Activated CD4-positive, alpha-beta T cell treated with anti-CD3 and anti-CD28 coated beads for 1 hour (primary cell): ENCODE measurements at places on chromosomes 4 and X.

- DNase-seq = no peak
Observed at GRCh38 chr4:9867751-9868425, 86.5 kb downstream of the DRD5 start.

GRCh38 chrX:18579495-18579894 is 92.4 kb downstream of the RS1 start:
- DNase-seq = no peak

DNA sequence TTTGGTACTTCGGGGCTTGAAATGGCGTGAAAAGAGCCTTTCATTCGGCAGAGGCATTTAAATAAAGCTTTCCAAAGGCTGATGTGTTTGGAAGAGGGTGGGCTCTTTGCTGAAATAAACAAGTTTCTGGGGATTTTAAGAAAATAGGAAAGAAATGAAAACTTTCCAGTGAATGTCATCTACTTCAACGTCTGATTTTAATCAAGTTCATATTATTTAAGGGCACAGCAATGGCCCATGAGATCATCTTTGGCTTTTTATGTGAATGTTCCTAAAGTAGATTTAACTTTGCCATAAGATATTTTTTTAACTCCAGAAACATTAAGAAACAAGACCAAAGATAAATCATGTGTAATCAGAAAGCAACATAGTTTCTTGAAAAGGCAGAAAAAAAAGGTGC is 69.8 kb upstream of the TTC29 start:
- DNase-seq = no peak

- DNase-seq = no peak
Observed at GRCh38 chr4:46196086-46196485, 72.2 kb upstream of the GABRG1 start.

- no peak for DNase-seq
Observed at GRCh38 chr4:126733301-126733700, 899.5 kb upstream of the INTU start.

GRCh38 chr4:151908734-151909497 is 148.1 kb upstream of the GATB start:
- no peak for DNase-seq

DNA sequence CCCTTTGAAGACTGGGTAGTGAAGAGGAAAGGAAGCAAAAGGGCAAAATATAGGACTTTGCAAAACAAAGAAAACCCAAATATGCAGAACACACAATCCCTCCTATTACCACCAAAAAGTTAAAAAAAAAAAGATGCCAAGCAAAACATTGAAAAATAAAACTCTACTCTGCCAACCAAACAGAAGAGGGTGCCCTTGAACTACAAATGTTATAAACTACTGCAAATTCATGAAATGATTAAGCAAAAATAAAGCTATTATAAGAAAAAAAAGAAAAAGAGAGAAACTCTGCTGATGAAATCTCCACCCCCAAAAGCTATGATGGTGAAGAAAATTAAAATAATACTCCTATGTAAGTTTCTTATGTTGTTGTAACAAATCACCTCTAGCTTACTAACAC is 168.5 kb upstream of the STK26 start:
- no peak for DNase-seq
